Pons (tissue), 1 donor: ENCODE measurements at places on chromosomes 11 and 22.

DNA sequence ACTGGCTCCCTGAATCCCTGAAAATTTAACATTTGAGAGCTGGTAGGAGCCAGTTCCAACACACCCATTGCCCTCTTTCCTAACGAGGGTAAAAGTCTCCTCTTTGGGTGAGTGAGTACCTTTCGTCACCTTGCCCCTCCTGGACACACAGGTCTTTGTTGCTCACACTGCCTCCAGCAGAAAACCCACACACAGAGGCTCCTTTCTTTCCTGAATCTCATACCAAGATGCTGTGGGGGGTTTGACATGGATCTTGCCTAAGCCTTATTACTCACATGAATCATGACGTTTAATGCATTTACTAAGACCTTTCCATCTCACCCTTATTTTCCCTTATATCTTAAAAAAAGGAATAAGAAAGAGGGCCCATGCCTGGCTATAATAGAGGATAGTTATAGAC, 53.0 kb downstream of the PARVA start:
- DNase-seq = no peak

DNA sequence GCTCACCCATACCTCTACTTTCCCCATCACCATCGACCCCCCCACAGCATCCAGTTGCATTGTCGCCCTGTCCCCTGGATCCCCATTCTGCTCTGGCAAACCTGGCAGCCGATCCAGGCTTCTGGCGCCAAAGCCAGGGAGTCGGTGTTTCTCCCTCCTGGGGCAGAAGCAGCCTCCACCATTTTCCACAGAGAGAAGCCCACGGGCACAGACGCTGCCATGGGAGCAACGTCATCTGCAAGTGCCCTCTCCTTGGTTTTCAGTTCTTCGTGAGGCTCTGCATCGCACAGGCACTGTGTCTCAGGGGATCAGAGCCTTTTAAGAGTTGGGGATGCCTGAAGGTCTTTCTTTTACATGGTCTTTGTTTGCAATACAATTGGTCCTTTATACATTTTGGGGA, 2.3 kb downstream of the YPEL4 start:
- DNase-seq = no peak

DNA sequence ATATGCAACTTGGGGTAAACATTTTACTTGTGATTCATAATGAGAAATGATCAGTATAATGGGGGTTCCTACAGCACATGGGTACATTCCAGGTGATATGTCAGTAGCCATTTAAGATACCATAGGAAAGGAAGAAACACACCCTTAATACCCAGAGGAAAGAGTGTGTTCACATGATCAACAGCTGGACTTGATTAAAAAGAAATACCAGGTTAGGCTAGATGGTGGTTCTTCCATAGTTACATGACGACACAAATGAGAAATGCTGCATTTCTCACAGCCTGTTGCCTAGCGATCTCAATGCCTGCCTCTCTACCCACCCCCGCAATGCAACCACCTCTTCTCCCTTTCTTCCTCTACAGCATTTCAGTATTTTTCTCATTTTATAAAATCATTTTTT, 96.8 kb downstream of the TTC28 start:
- no peak for DNase-seq

DNA sequence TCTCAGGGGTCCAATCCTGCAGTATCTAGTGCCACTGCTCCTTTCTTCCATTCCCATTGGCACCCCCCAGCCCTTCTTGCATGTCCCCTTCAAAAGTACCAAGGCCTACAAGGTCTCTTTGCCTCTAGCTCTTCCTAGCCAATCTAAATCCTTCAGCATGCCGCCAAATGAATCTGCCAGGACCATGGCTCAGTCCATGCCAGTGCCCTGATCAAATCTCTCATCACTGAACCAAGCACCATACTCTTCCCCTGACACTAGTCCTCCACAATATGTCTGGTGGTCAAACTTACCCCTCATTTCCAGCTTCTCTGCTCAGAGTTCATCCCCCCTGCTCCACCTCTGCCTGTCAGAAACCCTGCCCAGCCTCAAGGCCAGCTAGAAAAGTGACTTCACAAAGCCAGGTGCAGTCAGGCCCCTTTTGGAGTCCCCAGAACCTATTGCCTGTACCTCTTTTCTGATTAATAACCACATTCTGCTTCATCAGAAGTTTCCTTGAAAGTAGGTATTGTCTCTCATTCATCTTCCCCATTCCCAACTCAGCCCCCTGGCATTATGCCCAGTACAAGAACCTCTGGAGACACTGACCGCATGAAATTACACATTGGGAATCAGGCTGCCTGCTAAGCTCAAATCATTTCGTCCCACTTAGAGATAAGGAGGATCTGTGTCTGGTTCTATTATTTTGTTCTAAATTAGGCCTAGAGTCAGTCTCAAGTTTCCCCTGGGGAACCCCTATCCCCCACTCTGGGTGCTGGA, 11.4 kb downstream of the FEN1 start:
- no peak for DNase-seq

DNA sequence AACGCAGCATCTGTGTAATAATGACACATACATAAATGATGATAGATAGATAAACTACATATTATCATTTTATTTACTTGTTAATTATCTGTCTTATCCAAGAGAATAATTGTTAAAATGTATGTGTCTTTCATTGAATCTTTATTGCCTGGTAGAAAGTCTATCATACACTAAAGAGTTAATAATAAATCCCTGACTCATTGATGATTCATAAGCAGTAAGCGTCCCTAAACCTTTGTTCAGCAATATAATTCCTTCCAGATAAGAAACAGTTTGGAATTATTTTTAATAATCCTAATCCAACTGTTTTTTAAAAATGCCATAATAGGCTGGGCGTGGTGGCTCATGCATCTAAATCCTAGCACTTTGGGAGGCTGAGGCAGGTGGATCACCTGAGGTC, 655.6 kb upstream of the CNTN5 start:
- DNase-seq = no peak

DNA sequence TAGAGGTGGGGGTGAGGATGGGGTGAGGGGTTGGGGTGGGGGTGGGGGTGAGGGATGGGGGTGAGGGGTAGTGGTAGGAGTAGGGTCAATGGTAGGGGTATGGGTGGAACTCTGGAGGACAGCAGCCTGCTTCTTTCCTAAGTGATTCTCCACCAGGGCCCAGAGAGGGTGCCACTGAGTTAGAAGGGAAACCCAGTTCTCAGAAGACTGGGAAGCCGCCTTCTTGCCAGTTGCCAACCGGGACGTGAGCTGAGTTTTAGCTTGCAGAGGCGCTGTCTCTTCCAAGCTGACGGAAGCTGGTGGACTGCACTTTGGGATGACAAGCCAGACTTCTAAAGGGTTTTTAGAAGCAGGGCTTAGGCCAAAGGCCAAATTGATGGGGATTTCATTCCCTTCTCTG, 104.4 kb downstream of the NAT10 start:
- DNase-seq = peak; percentile 34

GRCh38 chr22:49301398-49302149, 526.1 kb downstream of the BRD1 start:
- DNase-seq = no peak

DNA sequence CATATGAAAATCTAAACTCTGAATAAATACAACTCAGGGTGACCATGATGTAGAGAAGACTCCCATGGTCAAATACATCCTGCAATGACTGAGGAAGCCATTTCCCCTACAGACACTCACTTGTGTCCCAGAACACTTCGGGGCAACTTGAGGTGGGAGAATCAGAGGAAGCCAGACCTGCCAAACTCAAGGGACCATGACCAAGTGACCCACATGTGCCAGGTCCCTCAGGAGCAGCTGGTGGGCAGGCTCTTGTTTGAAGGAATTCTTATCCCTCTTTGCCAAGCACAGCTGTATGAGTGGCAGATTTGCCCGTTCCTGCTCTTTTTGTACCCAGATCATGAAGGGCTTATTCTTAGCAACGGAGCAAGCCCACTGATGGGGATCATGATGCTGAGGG, 17.8 kb downstream of the SPATA19 start:
- DNase-seq = no peak

DNA sequence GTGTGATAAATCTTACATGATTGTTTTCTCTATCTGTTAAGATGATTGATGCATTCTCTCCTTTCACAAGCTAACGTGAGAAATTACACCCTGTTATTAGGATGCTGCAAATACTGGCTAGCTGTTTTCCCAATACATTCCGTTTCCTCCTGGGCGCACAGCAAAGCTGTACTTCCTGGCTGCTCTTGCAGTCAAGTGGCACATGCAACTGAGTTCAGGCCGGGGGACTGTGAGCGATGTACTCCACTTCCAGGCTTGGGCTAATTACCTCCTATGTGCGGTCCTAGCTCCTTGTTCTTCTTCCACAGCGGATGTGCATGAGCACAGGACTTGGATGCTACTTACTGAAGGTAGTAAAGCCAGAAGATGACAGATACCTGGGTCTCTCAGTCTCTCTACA, 234.9 kb upstream of the SESN3 start:
- DNase-seq = no peak

GRCh38 chr11:21553795-21554194, 639.1 kb upstream of the ANO5 start:
- no peak for DNase-seq

DNA sequence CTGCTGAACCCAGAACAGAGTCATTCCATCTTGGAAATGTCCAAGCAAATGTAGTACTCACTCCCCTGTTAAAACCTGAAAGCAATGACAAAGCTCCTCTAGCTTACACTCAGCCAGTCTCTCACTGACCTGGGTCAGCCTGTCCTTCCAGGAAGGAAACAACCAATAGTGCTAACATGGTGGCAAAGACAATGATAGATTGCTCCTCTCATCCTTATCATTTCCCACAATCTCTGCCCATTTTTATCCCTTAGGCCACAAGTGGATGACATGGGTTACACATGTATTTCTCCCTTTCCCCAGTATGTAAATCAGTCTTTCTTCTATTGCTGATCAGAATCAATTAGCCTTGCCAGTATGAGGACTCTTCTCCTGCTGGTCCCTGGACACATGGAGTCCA, 154.6 kb upstream of the SESN3 start:
- no peak for DNase-seq

DNA sequence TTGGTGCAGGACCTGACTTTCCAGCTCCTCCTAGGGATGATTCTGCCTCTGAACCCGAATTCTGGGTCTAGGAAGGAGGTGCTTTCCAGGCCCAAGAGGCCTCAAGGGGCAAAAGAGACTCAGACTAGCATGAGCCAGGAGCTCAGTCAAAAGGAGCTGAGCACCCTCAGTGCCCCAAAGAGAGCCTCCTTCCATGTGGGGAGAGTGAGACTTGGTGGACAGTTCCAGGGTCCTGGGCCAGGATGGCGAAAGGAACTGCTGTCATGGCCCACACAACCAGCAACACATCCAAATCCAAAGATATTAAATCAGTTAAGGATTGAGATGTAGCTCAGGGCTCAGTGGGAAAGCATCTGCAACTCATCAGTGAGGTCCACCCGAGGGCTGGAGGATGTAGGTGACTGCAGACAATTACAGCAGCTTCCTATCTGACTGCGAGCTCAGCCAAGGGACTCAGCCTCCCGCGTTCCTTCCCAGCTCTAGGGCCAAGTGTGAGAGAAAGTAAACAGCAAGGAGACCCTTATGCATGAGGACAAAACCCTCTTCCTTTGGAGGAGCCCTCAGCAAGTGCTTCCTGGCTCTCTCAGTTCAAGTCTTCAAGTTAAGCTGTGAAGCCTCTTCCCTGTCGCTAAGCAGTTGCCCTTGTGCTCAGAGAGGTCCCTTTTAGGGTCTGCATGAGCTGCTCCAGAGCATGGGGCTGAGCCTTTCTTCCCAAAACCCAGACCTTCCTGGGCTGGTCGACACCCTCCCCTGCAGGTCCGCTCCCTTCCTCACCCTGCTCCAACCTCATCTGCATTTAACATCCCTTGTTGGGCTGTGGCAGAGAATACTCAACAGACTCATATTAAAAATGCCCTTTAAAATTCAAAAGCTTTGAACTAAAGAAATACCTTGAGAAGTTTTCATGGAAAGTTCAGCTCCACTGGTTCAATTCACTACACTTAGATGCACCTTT, 35.8 kb downstream of the C11orf58 start:
- DNase-seq = no peak

GRCh38 chr11:70551351-70552166, 153.2 kb downstream of the CTTN start:
- DNase-seq = no peak

DNA sequence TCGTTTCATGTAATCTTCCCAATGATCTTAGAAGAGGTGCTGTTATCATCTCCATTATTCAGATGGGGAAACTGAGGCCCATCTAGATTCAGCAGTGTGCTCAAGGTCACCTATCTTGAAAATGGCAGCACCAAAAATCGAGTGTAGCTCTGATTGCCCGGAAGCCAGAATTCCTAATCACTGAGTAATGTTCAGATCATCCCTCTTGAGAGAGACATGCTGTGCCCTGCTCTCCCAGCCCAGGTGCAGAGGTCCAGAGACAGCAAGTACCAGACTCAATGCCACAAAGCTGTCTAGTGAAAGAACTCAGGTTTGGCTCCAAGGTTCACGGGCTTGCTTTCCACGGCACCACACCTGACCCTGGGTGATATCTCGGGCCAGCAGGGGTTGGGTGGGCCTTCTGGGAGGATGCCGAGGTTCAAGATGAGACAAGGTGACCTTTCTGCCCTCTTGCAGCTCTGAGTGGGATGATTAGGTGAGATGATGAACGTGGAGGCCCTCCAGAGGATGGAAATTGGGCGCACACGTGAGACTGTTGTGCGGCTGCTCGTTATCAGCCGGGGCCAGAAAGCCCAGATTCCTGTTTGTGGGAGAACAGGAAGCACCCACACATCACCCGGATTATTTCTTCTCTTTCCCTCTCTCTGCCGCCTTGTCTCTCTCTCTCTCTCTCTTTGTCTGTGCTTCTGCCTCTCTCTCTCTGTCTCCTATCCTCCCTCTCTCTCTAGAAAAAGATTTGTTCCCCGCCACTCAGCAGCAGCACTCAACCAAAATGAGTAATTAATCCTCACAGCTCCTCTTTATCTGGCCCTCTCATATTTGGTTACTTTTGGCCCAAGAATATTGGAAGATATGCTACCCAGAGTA, 19.0 kb upstream of the RASD2 start:
- no peak for DNase-seq

DNA sequence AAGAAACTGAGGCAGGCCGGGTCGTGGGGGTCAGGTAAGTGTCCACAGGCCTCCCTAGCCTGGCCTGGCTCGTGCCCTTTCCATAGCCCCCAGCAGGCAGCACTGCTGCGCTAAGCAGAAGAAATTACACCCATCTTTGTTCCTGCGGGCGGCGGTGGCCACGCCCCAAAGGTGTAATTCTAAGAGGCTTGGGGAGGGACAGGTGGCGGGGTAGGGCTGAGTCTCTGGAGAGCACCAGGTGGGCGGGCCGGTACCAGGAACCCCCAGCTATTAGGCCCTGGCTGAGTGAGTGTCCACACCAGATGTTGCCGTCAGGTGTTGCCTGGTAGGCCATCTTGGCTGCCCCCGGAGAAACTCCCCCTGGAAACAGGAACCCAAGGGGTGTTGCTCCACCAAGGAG, 12.3 kb upstream of the ARAP1 start:
- no peak for DNase-seq

GRCh38 chr11:95084509-95084908, 5.1 kb upstream of the ENDOD1 start:
- no peak for DNase-seq

GRCh38 chr11:99781074-99781473, 760.3 kb downstream of the CNTN5 start:
- no peak for DNase-seq

DNA sequence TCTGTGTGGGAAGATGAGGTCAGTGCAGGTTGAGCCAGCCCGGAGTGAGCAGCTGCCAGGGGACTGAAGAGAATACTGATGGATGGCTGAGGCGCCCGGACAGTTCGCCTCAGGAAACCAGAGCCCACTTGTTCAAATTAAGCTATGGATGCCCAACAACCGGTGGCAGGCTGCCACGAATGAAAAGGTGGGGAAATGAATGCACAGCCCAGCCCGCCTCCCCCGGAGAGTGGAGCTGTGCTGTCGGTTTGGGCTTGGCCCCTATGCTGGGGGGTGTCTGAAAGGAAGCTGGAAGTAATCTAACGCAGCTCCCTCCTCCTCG, 21.9 kb downstream of the HSPA8 start:
- no peak for DNase-seq

GRCh38 chr22:31474743-31475142, 14.9 kb downstream of the EIF4ENIF1 start:
- DNase-seq = no peak
